Activated naive CD4-positive, alpha-beta T cell treated with anti-CD3 and anti-CD28 coated beads, Interleukin-2, amount 50 U/mL, for 72 hours (primary cell): ENCODE measurements at places on chromosomes 6 and 20. TPM values are rescaled to one million over a fixed set of nuclear protein-coding genes. Genes with fewer than 3 reads are reported as not detected.

AVP gene
- not detected for total RNA-seq

OLIG3 gene
- total RNA-seq: 0.14 TPM

TMEM74B gene
- not detected for total RNA-seq

FAM184A gene
- 24.9 TPM for total RNA-seq

COQ3 gene
- total RNA-seq: 3.0 TPM

CRISP2 gene
- not detected for total RNA-seq

DNA sequence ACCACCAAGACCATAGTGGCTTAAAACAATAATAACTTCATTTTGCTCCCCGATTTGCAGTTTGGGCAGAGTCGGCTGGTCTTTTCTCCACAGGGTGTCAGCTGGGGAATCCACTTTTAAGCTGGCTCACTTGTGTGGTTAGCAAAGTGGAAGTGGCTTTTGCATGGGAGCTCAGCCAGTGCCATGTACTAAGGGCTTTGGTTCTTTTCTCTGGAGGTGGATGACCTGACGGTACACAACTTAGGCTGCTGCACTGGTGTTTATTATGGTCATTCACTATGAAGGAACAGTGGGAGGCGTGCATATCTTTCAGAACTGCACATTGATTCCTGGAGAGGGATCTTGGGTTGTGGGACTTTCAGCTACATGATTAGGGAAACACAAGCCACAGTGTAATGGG is 141.0 kb downstream of the OR2B2 start:
- no peak for DNase-seq

- no peak for DNase-seq
Measured at GRCh38 chr6:90151576-90152422, 144.8 kb downstream of the BACH2 start.

- no peak for DNase-seq
Measured at GRCh38 chr6:138948004-138948403, 40.0 kb downstream of the REPS1 start.

DNA sequence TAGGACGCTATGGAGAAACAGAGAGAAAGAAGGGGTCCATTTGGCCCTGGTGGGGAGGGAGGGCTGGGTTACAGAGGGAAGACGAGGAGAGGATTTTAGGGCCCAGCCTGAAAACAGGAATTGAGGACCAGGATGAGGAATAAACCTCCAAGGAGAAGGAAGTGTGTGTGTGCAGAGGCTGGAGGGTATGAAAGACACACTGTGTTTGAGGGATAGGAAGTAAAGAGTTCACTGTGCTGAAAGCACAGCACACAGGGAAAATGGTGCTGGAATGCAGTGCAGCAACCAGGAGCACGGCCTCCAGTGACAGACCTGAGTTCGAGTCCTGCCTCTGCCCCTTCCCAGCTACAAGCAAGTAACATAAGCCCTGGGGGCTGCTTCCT is 7.8 kb downstream of the MBOAT1 start:
- no peak for DNase-seq

DNA sequence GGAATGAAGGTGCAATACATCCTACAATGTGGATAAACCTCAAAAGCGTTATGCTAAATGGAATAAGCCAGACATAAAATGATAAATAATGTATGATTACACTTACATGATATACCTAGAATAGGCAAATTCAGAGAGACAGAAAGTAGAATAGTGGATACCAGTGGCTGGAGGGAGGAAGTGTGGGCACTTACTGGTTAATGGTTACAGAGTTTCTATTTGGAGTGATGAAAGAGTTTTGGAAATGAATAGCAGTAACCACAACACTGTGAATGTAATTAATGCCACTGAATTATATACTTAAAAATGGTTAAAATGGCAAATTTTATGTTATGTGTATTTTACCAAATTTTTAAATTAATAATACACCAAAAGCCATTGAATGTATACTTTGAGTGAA is 71.4 kb upstream of the CST7 start:
- DNase-seq: no peak

DNA sequence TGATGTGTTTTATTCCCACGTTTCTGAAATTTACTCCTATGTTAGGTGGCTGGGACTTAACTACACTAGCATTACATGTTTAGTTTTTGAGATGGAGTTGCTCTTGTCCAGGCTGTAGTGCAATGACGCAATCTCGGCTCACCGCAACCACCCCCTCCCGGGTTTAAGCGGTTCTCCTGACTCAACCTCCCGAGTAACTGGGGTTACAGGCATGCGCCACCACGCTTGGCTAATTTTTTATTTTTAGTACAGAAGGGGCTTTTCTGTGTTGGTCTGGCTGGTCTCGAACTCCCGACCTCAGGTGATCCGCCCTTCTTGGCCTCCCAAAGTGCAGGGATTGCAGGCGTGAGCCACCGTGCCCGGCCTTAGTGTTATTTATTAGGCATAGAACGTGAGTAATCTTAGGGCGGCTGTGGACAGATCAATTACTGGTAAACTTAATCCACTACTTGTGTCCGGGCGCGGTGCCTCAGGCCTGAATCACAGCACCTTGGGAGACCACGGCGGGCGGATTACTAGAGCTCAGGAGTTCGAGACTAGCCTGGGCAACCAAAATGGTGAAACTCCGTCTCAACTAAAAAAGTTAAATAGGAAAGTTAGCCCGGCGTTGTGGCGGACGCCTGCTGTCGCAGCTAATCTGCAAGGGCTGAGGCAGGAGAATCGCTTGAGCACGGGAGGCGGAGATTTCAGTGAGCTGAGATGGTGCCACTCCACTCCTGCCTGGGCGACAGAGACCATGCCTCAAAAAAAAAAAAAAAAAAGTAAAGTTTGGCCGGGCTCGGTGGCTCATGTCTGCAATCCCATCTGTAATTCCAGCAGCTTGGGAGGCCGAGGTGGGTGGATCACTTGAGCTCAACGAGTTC is 123.7 kb upstream of the BTN3A2 start:
- peak; percentile 65 for DNase-seq

DNA sequence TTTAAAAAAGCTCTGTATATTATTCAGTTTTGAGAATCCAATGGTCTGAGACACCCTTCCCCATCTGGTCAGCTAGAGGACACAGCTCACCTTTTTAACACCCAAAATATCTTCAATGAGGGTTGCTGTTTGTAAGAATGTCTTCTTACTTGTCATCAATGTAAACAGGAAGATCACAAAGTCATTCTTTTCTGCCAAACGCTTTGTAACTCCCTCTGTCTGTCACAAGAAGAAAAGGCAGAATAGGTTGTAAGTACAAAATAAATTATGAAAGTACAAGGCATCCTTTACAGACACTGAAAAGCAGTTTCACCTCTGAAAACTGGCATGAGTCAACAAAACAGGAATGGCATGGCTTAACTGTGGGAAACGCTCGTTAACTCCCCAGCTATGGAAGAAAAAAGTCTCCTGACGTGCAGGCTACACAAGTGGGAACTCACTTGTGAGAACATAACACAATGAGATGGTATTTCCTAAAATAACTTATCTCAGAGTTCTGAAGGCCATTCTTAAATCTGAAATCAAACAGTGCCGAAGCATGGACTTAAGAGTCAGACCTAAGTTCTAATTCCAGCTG is 42.7 kb downstream of the TRPC4AP start:
- no peak for DNase-seq

GRCh38 chr6:76774781-76775384 is 688.4 kb downstream of the HTR1B start:
- DNase-seq: no peak

- peak; percentile 51 for DNase-seq
Measured at GRCh38 chr6:169976301-169977081, 225.1 kb downstream of the ERMARD start.

- no peak for DNase-seq
Measured at GRCh38 chr20:34943808-34944567, 11.6 kb downstream of the GSS start.

GRCh38 chr20:56893226-56893917 is 264.3 kb downstream of the TFAP2C start:
- DNase-seq: no peak

GRCh38 chr6:80437221-80437620 is 330.8 kb downstream of the BCKDHB start:
- no peak for DNase-seq

GRCh38 chr6:38353310-38354036 is 286.3 kb downstream of the BTBD9 start:
- no peak for DNase-seq

DNA sequence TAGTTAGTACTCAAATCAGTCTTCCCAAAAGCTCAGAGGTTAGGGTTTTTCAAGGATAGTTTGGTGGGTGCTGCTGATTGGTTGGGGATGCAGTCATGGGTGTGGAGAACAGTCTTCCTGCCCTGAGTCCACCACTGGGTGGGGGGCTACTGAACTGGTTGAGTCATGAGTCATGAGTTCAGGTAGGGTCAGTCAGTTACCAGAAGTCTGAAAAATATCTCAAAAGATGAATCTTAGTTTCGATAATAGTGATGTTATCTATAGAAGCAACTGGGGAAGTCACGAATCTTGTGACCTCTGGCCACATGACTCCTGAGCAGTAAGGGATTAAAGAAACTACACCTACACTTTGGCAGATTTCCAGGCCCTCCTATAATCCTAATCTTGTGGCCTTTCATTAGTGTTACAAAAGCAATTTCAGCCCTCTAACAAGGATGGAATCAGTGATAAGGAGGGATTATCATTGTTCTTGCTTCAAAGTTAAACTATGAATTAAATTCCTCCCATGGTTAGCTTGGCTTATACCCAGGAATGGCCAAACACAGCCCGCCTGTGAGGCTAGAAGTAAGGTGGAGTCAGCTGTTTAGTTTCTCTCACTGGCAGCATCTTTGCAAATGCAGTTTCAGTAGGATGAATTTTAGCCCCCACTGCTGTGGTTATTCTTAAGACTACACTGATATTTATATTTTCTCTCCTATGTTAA is 33.3 kb upstream of the NKAIN2 start:
- no peak for DNase-seq

DNA sequence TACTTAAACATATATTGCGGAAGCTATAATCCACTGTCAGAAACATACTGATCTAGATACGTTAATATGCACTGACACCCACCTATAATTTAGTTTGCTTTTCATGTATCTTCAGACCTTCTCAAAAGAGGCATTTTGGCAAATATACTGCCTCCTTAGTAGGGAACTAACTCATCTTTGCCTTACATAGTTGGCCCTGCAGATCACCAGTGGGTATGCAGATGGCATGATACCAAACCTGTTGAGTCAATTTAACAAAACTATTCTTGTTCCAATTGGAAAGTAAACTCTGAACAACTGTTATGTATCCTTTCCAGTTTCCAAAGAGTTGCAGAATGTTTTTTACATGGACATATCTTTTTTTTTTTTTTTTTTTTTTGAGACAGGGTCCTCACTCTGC is 35.6 kb upstream of the TBC1D20 start:
- DNase-seq: no peak

GRCh38 chr6:167768471-167769215 is 58.1 kb upstream of the AFDN start:
- DNase-seq: no peak

DNA sequence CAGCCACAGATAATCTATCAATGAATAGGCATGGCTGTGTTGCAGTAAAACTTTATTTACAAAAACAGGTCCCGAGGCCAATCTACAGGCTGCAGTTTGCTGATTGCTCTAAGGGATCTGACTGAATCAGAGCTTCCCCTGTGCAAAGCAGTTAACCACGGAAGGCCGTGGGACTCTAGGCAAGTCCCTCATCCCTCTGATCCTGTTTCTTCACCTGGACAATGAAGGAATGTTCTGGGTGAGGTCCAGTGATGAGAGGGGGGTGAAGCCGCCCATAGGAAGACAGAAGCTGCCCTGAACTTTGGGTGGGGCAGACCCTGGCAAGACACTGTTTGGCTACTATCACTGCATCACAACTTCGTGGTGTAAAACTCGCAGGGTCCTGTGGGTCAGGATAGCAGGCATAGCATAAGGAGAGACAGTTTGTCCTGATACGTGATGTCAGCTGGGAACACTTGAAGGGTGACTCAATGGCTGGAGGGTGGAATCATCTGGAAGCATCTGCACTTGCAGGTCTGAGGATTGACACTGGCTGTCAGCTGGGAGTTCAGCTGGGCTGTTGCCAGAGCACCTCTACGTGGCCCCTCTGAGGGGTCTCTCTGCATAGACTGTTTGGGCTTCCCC is 33.3 kb upstream of the TGM2 start:
- no peak for DNase-seq

- DNase-seq: no peak
Measured at GRCh38 chr6:147651249-147652063, 143.0 kb downstream of the SAMD5 start.

DNA sequence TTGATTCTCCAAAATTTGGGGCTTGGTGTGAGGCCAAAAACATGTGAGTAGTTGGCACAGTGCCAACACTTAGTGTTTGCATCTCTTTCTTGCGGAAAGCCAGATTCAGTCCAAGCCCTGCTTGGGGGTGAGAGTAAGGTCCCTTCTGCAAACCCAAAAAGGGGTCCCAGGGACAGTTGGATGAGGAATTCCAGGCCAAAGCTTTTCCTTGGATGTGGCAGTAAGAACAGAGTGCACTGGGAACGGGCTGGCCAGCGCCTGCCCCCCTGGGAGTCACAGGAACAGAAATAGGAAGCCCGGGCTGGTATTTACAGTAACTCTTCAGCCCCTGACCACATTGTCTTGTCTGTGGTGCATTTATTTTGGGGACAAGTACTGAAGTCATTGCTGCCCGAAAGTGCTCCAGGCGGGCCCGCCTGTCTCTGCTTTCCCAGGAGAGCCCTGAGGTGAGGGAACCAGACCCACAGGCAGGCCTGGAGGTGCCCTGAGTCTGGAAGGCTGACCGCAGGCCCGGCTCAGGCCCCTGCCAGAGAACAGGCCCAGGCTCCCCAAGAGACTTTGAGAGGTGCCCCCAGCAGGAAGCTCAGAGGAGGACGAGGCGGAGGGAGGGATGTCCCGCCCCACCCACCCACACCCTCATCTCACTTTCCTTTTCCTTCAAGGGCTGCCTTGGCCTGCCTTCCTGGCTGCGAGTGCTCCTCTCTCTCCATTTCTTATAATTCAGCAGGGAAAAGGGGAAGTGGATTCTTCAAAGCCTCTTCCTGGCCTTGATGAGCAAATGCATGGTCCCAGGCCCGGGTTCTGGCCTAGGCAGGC is 218.4 kb downstream of the MAFB start:
- DNase-seq: no peak

GRCh38 chr6:121771937-121772720 is 336.7 kb downstream of the GJA1 start:
- no peak for DNase-seq
